ENCODE measurements at places on chromosomes 7 and 10.

- DNase-seq, result no peak
Measured at GRCh38 chr10:121665809-121666208, 67.6 kb upstream of the FGFR2 start.

DNA sequence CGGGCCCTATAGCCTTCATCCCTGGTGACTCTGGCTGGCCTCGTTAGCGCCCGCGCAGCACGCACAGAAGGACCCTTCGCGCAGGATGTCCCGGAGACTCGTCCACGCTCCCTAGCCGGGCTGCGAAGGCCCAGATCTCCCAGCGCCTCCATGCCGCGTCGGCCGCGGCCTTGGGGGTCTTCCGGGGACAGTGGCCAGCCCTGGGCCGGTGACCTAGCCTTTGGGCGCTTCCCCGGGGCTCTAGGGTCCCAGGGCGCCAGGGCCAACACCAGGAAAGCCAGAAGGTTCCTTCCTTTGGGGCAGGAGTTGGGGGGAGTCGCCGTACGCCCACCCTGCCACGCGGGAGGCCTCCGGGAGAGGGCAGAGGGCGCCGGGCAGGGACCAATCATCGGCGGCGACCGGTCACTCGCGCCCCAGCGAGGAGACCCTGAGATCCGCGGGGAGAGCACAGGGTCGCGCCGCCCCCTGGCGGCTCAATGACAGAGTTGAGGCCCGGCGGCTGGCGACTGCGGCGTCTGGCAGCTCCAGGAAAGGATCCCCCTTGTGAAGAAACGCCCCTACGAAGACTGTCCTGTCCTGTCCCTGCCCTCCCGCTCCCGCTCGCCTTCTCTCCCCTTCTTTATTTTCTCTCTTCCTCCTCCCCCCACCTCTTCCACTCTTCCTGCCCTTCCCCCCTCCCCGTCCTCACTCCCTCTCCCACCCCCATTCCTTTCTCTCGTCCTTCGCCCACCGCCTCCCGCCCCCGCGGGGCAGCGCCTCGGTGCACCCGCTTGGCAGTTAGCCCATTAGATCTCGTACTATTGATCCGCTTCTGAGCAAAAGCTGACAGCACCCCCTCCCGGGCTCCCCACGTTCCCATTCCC is 62.3 kb upstream of the LBX1 start:
- DNase-seq, result no peak

- DNase-seq, result no peak
Measured at GRCh38 chr7:87687653-87688254, 59.6 kb downstream of the RUNDC3B start.

GRCh38 chr7:123633553-123633952 is 22.1 kb upstream of the LMOD2 start:
- DNase-seq, result no peak

DNA sequence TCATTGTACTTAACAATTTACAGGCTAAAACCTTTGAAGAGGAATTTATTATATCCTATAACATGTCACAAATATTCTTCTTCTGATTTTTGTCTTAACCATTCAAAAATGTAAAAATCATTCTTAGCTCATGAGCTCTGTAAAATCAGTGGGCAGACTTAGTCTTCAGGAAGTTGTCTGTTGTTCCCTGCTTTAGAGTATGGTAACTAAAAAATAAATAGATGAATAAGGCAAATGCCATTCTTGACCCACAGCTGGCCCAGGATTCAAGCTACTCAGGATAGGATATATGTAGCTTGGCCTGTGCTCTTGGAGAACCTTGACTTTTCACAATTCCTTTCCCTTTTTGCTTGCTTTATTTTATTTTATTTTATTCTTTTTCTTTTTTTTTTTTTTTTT is 51.5 kb downstream of the LRRC4 start:
- no peak for DNase-seq

- DNase-seq, result no peak
Measured at GRCh38 chr10:35579726-35580422, 25.3 kb upstream of the GJD4 start.

- no peak for DNase-seq
Measured at GRCh38 chr10:8059191-8059936, 4.9 kb downstream of the GATA3 start.

DNA sequence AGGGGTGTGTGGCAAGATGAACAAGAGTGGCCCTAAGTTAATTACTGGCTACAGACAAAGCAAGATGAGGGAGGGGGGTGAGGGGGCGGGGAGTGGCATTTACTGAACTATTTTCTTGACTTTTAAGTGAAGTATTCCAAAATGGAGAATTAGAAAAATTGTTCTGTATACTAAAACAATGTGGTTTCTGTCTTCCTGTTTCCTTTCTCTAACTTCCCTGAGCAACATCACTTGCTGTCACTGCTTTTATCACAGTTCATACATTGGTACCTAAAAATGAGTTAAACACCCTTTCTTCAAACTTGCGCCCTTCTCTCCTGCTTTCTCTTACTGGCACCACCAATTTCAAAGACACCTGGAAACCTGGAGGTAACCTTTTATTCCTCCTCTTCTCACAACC is 21.6 kb downstream of the PDZD8 start:
- DNase-seq, result no peak

DNA sequence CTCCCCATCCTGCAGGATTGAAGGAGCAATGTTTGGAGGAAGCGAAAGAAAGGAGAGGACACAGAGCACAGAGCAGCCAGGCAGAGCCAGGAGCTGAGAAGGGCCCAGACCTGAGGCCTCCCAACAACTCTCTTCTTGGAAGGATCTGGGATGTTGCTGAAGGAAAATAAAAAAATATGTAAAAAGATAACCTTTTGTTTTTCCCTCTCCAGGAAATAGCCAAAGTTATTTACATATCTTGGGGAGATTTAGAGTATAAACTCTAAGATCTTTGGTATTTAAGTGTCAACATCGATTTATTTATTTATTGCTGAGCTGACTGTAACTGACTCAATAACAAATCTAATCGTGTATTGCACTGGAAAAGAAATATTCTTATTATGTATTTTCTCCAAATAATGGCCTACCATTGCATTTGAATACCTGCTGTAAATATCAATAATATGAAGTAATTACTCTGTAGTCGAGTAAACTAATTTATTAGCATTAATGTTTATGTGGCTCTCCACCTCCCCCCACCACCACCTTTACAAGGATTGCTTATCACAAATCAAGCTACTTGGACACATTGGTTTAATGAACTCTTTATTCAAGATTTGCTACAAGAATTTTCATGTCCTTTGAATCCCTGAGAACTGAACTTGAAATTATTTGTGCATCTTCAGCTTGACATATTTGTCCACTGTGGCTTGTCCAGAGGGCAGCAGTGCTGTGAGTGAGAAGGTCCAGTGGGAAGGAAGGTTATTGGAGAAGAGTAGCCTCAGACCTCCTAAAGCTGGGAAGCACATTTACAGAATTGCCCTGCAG is 1.8 kb upstream of the HOXA11 start:
- no peak for DNase-seq

DNA sequence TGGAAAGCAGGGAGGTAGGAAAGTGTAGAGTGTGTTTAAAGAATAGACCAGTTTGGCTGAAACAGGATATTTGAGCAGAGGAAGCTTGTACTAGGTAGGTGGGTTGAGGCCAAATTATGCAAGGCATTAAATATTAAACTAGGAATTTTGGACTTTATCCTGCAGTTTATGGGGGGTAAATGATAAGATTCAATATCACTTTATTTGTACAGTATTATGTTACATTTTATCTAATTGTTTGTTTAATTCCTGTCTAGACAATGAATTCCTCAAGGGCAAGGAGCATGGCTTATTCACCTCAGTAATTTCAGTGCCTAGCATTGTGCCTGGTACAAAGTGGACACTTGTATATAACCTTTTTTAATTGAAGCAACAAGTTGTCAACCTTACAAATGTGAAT is 125.9 kb downstream of the CFTR start:
- DNase-seq, result no peak

- no peak for DNase-seq
Measured at GRCh38 chr10:22593026-22593425, 121.4 kb downstream of the PIP4K2A start.

- DNase-seq, result no peak
Measured at GRCh38 chr10:29022513-29022912, 266.4 kb upstream of the LYZL1 start.

DNA sequence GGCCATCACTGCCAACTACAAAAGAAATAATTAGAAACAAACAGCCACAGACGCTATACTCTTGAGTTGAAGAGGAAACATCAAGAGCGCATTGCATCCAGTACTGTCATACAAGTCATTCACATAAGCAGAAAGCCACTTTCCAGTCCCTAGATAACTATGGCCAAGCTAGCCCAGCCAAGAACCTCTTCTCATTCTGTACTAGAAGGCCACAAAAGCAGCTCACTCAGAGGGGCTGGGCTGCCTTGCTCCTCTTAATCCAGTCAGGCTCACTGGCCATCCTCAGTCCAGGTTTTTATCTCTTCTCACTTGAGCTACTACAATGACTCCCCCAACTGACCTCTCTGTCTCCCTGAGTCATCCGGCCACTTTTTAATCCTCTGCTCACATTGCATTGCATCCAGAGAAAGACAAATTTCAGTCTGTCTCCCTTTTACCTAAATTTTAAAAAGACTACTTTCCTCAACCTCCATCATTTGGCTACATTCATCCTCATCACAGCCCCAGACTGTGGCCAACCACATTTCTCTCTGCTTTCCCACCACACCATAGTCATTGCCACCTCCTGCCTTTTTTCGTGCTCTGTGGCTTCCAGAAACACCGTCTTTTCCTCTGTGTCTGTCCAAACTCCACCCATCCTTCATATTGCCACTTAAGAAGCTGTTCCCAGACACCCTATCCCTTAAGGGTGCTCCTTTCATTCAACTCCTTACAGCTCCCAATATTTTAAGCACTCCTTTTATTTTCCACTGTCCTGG is 25.0 kb downstream of the PPP1R3C start:
- no peak for DNase-seq

DNA sequence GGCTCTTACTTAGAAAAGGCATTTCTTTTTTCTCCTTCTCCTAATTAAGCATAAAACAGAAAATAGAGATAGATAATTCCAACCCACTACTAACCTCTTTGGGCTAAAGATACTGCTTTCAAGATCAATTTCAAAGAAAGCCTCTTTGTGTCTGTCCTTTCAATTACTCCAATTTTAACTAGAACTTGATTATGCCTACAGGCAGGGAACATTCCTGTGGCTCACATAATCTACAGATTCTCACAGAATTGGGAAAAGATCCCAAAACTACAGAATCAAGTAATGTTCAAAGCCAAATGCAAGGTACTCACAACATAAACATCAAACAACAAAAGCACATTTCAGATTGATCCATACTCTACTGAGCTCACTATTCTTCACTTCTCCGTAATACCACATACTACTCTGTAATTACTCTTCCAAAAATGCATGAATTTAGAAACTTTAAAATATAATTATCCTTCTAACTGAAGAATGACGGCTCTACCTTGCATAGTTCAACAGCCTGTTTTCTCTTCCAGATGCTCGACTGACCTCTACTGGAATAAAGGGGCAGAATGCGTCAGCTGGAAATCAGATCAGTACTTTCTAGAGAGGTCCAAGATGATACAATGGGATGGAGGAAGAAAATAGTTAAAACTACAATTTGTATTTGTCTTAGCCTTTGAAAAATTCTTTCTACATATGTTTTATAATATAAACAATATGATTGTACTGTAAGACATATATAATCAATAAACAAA is 3.9 kb downstream of the MTERF1 start:
- DNase-seq, result no peak

DNA sequence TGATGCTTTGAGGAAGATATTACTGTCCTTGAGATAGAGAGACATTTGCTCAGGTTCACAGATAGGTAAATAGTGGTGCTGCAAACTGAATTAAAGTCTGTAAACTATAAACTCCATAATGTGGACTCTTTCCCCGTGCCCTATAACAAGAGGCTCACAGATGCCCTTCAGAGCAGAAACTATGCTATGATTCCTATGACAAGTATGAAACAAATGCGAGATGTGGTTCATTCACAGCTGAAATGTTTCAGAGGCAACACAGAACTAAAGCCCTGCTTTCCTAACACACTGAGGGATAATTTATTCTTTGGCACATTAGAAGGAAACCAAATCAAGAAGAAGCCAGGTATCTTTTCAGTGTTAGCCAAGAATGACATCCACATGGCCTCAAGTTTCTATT is 13.4 kb downstream of the CHUK start:
- DNase-seq, result no peak

DNA sequence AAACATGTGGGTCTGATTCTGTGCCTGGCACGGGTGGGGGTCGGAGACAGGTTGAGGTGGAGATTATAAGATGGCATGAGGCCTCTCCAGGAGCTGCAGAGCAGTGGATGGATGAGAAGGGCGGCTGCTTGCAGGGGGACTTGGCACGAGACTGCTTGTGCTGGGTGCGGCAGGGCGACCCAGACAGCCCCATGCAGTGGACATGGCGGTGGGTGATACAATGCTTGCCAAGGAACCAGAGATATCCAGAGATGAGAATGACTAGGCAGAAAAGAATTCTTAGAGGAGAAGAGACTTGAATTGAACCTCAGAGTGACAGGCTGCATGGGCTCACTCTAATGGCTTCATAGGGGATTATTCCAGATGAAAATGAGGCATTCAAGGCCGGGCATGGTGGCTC is 145.4 kb downstream of the NEURL1 start:
- no peak for DNase-seq

DNA sequence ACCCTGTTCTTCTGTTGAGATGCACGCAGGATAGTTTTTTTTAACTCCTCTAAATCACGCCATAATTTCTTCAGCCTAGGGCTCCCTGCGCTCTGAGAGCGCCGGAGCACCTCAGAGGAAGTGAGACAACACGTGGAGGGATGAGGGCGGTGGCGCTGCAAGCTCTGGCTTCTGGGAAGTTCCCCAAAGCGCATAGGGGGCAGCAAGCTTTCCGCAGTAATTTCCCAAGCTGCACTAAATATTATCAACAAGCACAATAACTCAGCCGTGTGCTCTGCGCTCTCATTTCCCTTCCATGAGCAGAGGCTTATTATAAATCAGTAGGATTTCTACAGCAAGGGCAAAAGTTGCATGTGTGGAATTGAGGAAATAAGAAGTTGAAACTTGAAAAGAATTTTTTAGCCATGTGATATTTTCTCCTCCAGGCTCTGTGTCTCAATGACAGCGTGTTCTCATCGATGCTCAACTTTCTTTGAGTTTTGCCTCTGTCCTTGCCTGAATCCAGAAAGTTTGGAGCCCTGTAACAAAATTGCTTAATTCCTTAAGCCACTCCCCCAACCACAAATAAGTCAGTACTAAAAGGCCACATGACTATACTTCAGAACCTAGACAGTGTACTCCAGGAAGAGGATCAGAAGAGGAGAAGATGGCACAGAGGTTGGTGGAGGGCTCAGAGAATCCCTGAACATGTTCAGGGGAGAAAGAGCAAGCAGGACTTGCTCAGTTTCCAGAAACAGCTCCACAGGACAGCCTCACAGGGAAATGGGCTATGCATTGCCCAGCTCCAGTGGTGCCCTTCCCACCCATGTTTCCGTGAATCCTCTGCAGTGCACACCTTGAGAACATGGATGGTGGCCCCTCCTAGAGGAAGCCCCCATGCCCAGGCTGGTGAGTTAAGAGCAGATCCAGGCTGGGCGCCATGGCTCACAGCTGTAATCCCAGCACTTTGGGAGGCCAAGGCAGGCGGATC is 221.5 kb upstream of the GHITM start:
- peak; percentile 30 for DNase-seq

GRCh38 chr7:1431634-1432380 is 27.5 kb downstream of the MICALL2 start:
- no peak for DNase-seq

Measured in C1 segment of cervical spinal cord (tissue), 14 donors.